AG20443 (cell line): ENCODE measurements at places on chromosomes 2 and 18.

DNA sequence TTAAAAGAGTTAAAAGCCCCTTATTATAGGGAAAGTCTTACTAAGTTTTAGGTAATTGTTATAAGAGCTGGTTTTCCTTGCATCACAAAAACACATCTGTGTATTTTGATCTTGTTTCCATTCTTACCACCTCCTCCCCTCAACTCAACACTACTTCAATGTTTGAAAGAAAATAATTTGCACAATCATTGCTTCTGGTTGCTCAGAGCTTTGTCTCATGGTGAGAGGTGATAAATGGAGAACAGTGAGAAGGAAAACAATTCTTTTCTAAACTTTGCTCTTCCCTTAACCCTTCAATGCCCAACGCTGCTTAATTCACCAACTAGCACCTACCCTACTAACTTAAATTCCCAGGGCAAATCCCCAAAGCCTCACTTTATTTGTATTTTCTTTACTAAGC, 268.1 kb upstream of the LINC00305 start:
- DNase-seq: no peak

- no peak for DNase-seq
Observed at GRCh38 chr2:53127061-53127650, 640.4 kb upstream of the CHAC2 start.

GRCh38 chr18:58893388-58894099, 28.9 kb downstream of the ZNF532 start:
- no peak for DNase-seq

GRCh38 chr18:40531051-40531450, 1424.0 kb upstream of the PIK3C3 start:
- DNase-seq: no peak

- DNase-seq: no peak
Observed at GRCh38 chr18:50061876-50062517, 132.9 kb downstream of the MYO5B start.
